ENCODE measurements at places on chromosomes 3 and 15.

DNA sequence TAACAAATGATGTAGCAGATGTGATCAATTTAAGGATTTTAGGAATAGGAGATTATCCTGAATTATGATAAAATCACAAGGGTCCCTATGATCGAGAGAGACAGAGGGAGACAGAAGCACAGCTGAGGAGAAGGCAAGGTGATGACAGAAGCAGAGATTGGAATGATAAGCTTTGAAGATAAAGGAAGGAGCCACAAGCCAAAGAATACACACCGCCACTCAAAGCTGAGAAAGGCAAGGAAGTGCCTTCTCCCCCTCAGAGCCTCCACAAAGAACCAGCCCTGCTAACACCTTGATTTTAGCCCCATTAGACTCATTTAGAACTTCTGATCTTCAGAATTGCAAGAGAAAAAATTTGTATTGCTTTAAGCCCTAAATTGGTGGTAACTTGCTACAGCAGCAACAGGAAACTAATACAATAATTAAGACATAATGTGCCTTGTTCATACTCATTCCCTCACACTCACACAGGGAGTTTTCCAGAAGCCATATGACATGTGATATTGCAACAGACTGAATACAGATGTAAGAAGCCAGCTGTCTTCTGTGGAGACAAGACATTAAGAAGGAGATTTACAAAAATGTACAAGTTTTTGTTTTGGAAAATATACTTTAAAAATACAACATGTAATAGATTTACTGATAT is 38.2 kb downstream of the TRANK1 start:
- DNase-seq, result no peak

- DNase-seq, result no peak
Observed at GRCh38 chr3:152942366-152942765, 107.4 kb downstream of the P2RY1 start.

DNA sequence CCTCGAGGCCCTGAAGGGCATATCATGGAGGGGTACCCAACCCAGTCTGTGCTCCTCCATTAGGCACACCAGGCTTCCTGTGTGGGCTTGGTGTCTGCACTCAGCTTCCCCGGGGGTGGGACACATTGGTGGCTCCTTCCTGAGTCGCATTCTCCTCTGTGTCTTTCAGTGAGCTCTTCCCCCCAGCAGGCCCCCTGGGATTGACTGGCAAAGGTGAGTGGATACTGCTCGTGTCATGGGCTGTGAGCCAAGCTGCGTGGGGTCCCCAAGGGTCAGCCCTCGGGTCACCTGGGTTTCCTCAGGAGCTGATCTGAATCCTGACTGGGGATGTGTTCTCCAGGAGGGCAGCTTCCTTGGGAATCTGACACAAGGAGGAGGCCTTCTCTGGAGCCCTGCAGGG is 231.0 kb downstream of the SNRPN start:
- DNase-seq, result no peak

- no peak for DNase-seq
Observed at GRCh38 chr15:82763361-82764116, 42.3 kb downstream of the FSD2 start.

DNA sequence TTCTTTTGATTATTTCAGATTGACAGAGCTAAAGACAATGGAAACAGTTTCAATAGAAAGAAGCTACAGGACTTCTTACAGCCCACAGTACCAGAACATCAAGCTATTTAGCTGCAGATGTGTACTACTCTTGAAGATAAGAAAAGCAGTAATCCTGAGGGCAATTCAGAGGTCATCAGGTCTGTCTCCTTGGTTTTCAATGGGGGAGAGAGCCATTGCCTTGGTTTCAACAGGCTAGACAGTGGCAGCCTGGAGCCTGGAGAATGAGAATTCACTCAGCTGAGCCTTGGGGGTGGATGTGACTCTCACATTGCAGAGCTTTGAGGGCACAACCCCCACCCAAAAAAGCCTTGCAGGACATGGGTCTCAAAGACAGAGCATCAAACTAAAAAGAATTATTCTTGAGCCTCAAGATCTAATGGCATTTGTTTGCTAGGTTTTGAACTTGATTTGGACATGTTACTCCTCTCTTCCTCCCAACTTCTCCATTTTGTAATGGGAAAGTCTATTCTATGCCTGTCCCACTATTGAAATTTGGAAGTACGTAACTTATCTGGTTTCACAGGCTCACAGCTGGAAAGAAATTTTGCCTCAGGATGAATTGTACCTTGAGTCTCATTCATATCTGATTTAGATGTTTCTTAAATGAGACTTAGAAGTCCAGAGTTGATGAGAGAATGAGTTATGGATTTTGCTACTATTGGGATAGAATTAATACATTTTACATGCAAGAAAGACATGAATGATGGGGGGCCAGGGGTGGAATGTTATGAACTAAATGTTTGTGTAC is 36.9 kb downstream of the PLSCR1 start:
- no peak for DNase-seq

DNA sequence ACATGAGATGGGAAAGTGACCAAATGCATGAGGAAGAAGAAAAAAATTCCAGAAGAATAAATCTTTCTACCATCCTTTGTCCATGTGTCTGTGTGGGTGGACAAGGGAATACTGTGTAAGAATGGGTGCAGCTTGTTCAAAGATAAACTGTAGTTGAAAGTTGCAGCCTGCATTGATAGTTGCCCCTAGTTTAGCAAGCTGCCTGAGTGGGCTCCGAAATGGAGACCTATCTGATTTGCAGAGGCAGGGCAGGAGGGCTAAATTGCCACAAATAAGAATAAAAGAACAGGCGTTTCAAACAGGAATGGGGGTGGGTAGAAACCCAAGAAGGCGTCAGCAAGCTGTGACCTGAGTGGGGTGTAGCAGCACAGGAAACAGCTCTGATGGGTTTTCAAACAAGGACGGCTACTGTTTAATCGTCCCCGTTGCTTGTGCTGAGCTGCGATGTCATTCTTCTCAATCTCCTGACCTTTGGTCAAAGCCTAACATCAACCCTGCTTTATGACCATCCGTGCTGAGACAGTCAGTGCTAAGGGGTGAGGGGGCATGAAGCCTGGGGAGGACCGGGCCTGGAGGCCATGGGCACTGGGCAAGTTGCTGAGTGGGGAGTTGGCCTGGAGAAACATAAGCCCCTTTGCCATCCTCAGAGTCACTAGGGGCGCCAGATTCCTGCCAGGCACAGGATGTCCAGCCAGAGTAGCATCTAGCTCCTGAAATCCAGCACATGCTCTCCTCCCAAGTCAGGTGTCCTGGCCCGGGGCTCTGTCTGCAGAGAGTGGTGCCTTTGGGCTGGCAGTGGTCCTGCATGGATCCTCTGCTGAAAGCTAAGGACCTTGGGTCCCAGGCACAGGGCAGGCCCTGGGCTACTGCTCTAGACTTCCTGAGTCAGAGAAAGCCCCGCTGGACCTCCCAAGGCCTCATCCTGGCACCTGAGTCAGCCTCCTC is 19.2 kb upstream of the C15orf39 start:
- no peak for DNase-seq

- DNase-seq, result no peak
Observed at GRCh38 chr3:122991236-122991985, 36.2 kb downstream of the SEMA5B start.

DNA sequence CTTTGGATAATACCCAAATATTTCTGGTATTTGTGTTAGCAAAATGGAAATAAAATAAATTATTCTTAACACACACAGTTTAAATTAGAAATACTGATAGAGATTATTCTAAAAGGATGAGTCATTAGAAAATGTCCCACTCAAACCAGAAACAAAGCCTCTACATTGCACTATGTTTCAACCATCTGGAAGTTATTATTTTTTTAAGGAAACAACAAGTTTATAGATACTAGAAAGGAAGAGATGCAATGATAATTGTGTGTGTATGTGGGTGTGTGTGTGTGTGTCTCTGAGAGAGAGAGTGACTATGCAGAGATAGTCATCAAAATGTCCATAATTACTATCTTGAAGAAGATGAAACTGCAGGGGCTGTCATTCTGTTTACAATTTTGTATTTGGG is 1340.5 kb downstream of the ROBO1 start:
- DNase-seq, result no peak

DNA sequence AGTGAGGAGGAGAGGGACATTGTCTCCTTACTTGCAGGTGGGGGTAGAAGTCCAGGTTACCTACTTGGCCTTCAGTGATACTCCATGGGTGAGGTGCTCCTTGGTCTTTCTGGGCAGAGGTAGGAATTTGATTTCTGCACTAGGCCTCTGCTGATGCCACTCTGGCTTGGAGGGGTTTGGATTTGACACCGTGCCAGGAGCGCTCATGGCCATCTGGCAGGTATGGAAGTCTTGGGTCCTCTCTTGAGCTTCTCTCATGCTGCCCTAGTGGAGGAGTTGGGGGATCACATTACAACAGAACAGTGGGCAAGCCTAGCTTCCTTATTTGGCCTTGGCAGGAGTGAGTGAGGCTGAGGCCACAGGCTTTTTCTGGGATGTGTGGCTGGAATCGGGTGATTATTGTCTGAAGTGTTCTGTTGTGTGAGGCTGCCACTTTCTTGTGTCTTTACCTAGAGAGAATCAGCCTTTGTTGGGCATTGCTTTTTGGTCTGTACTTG is 525.0 kb downstream of the GABRG3 start:
- no peak for DNase-seq

DNA sequence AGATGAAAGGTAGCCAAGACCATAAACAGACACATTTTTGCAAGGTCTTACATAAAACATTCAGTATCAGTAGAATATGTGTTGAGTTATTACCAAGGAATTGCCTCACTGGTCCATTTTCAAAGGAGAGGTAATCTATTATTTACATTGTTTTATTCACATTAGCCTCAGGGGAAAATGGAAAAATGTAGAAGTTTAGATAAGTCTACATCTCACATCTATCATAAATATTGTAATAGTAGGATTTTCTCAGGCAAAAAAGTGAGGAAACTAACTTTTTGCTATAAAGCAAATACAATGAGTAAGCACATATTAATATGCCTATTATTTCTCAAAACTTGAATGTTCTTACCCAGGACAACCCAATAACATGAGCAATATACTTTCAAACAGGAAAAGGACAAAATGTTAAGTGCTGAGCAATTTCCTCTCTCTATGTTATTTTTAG is 184.6 kb upstream of the AGTR1 start:
- no peak for DNase-seq

GRCh38 chr3:129611812-129612533 is 5.5 kb upstream of the PLXND1 start:
- no peak for DNase-seq

DNA sequence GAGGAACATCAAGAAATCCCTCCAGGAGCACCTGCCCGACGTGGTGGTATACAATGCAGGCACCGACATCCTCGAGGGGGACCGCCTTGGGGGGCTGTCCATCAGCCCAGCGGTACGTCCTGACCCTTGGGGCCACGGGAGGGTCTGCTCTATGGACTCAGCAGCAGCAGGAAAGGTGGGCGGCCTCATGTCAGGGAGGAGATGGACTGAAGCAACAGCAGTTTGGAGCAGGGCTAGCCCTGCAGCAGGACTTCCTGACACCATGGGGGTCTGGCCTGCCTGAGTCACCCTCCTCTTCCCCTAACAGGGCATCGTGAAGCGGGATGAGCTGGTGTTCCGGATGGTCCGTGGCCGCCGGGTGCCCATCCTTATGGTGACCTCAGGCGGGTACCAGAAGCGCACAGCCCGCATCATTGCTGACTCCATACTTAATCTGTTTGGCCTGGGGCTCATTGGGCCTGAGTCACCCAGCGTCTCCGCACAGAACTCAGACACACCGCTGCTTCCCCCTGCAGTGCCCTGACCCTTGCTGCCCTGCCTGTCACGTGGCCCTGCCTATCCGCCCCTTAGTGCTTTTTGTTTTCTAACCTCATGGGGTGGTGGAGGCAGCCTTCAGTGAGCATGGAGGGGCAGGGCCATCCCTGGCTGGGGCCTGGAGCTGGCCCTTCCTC is 24.2 kb downstream of the HDAC11 start:
- no peak for DNase-seq

DNA sequence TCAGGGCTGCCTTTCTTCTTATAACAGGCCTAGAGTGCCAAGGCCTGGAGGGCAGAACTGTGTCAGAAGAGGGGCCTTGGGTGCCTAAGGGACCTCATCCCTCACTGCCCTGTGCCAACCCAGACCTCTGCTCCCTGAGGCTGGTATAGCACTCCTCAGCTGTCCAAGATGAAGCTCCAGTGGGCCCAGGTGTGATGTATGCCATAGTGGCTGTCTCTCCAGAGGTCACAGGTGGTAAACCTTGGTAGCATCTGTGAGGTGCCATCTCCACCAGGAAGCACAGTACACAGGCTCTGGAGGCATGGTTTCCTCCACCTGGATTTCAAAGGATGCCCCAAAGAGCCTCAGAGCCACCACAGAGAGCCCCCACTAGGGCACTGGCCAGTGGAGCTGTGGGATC is 12.3 kb upstream of the KLHL40 start:
- DNase-seq, result no peak

DNA sequence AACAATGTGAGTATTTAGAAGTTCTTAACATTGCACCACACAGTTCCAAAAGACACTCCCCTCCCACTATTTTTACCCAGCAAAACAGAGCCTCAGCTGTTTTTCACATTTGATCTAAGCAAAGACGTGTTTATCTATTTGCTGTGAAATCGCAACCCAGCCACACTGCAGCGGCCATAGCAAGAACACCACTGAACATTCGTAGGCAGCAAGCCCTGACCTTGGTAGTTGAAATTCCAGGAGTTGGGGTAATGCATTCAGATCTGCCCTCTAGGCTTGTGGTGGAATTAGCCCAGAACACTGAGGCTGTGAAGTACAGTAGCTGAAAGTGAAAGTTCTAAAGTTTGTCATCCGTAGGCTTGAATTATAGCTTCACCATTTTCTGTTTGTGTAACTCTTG is 17.1 kb upstream of the SLC24A5 start:
- no peak for DNase-seq

DNA sequence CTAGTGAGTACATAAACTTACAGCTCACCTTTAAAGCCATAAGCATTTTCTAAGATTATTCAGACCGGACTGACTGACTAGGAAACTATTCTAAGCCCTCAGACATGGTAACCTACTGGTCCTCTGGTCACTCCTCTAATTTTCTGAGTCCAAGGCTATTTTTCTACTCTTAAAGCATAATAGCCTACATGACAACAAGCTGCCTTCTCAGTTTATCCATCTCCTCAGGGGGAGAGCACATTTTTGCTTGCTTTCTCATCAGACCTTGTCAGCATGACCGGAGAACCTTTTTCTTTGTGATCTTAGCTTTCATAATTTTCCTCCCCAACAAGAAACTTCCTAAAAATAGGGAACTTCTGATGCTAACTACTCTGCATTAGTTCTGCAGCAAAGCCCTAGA is 38.4 kb downstream of the UBP1 start:
- no peak for DNase-seq

DNA sequence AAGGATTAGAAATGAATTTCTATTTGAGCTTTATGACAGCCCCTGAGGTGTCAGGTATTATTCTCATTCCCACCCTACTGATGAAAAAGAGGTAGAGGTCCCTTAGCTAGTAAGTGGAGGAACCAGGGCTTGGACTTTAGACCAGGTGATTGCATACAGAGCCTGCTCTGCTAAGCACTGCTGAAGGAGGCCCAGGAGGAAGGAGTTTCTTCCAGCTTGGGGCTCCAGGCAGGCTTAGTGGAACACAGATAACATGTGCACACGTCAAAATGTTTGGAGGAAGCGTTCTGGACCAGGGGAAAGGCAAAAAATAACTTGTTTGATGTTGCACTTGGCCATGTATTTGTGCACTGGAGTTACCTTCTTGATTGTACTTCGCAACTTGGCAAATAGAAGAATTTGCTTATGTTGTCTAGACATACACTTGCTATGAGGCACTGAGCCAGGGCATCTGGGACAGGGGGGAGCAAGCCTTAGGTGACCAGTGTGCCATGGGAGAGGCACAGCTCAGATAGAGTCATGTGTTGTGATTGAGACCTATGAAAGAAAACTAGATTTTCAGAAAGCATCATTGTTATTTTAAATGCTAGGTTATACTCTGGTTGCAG is 22.4 kb downstream of the IFT122 start:
- DNase-seq, result no peak

- no peak for DNase-seq
Observed at GRCh38 chr3:3734881-3735280, 64.3 kb upstream of the LRRN1 start.

Data from T-helper 9 cell (primary cell).